ENCODE measurements at places on chromosomes 1 and 21. TPM values are rescaled to one million over a fixed set of nuclear protein-coding genes. Genes with fewer than 3 reads are reported as not detected.
A peak's percentile ranks its signal among the peaks of the same experiment; 100 is the strongest.

The NPR1 gene
- total RNA-seq, result 187 TPM

The WNT2B gene
- 4.8 TPM for total RNA-seq

DNA sequence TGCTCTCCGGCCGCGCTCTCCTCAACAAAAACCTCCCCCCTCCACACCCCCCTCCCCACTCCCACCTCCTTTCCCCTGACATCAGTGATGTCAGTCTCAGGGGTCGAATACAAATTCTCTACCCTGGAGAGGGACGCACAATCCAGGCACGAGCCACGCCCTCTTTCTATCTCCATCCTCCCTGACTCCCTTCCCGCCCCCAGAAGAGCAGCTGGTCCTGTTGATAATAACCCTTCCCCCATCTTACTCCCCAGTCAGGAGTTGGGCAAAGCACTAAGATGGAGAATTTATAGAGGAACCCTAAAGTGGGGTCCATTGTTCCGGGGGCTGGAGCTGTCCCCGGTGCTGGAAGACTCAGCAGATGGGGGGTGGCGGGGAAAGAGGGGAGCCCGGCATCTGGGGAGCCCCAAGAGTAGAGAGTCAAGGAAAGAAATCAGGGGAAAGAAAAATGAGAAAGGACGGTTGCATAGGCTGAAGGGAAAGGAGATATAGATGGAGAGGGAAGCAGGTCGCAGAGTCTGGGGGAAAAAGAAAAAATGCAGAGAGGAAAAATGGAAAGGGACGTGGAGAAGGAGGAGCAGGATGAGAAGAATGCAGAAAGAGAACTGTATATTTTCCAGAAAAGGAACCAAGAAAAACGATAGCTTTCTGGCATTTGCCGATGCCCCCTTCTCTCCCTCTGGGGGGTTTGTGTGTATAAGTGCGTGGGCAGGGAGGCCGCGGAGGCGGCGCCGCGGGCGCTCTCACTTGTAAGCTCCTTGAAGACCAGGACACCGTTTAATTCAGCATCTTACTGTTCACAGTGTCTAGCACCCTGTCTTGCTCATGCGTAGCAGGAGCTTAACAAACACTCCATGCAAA, at the start of gene CELF3:
Gene CELF3 (minus strand): TSS at position 33 of the 861 bp plus-strand sequence. CDS start 783 bp downstream, outside the sequence.
- H3K27me3 ChIP-seq, result peaks cover 13% of the 10 kb centered on the region
- H3K27ac ChIP-seq, result no peak within 1 kb of the TSS
- DNase-seq, result no peak
- H3K36me3 ChIP-seq, result no peaks in the 10 kb centered on the region

DNA sequence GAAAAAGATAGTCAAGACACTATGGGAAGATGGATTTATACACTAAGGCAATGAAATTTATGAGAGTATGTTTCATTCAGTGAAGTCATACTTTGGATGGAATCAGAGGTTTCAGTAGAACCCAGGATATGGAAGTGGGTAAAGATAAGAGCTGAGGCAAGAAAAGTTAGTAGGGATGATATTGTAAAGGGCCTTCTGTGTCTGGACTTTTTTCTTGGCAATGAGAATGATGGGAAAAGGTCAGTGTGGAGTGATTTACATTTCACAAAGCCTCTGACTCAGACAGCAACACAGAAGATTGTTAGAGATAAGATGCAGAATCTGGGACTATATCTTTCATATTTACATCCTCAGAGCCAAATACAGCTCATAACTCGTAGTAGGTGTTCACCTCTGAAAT, 32.1 kb downstream of the SH3BGR start:
- DNase-seq, result no peak
- H3K4me1 ChIP-seq, result peaks cover 8% of the 10 kb centered on the region
- no peak overlapping the region for H3K27ac ChIP-seq
- no peaks in the 10 kb centered on the region for H3K27me3 ChIP-seq

- no peak for DNase-seq
- no peak overlapping the region for H3K4me3 ChIP-seq
- no peaks in the 10 kb centered on the region for H3K4me1 ChIP-seq
- no peak overlapping the region for H3K27ac ChIP-seq
- H3K27me3 ChIP-seq, result no peaks in the 10 kb centered on the region
- no peaks in the 10 kb centered on the region for H3K36me3 ChIP-seq
These were observed 76.9 kb upstream of the TNFSF18 start for GRCh38 chr1:173127369-173128307.

GRCh38 chr1:211344152-211344618, 17.6 kb downstream of the TRAF5 start:
- H3K4me3 ChIP-seq, result no peak overlapping the region
- H3K36me3 ChIP-seq, result no peaks in the 10 kb centered on the region
- DNase-seq, result no peak
- H3K27ac ChIP-seq, result no peak overlapping the region

The FAM151A gene
- total RNA-seq, result not detected

DNA sequence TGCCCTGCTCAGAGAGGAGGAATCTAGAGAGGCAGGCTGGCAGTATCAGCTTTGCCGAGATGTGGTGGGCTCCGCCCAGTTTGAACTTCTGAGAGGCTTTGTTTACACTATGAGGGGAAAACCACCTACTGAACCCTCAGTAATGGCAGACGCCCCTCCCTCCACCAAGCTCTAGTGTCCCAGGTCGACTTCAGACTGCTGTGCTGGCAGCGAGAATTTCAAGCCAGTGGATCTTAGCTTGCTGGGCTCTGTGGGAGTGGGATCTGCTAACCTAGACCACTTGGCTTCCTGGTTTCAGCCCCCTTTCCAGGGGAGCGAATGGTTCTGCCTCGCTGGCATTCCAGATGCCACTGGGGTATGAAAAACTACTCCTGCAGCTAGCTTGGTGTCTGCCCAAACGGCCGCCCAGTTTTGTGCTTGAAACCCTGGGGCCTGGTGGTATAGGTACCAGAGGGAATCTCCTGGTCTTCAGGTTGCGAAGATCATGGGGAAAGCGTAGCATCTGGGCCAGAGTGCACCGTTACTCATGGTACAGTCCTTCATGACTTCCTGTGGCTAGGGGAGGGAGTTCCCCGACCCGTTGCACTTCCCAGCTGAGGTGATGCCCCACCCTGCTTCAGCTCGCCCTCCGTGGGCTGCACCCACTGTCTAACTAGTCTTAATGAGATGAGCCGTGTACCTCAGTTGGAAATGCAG, 43.6 kb downstream of the C21orf91 start:
- no peaks in the 10 kb centered on the region for H3K4me1 ChIP-seq
- H3K4me3 ChIP-seq, result no peak overlapping the region
- no peak for DNase-seq
- H3K36me3 ChIP-seq, result no peaks in the 10 kb centered on the region
- no peak overlapping the region for H3K27ac ChIP-seq
- no peaks in the 10 kb centered on the region for H3K27me3 ChIP-seq

The TCHHL1 gene
- not detected for total RNA-seq

GRCh38 chr1:203643213-203644045, 16.8 kb downstream of the ATP2B4 start:
- DNase-seq, result no peak
- H3K4me3 ChIP-seq, result no peak overlapping the region
- peaks cover 8% of the 10 kb centered on the region for H3K4me1 ChIP-seq
- H3K27ac ChIP-seq, result peak overlapping the region; percentile 84
- no peaks in the 10 kb centered on the region for H3K36me3 ChIP-seq

GRCh38 chr1:201275253-201275666, 8.0 kb upstream of the PKP1 start:
- H3K27me3 ChIP-seq, result no peaks in the 10 kb centered on the region
- no peak overlapping the region for H3K4me3 ChIP-seq
- H3K4me1 ChIP-seq, result no peaks in the 10 kb centered on the region
- no peak overlapping the region for H3K27ac ChIP-seq

The IFFO2 gene
- 131 TPM for total RNA-seq

GRCh38 chr1:61853583-61853982, 111.3 kb downstream of the PATJ start:
- H3K4me1 ChIP-seq, result peaks cover 10% of the 10 kb centered on the region
- H3K27me3 ChIP-seq, result no peaks in the 10 kb centered on the region
- H3K27ac ChIP-seq, result no peak overlapping the region
- H3K36me3 ChIP-seq, result peaks cover 13% of the 10 kb centered on the region

- H3K4me1 ChIP-seq, result no peaks in the 10 kb centered on the region
- H3K27ac ChIP-seq, result no peak overlapping the region
- DNase-seq, result no peak
- no peaks in the 10 kb centered on the region for H3K36me3 ChIP-seq
- H3K4me3 ChIP-seq, result no peak overlapping the region
- H3K27me3 ChIP-seq, result no peaks in the 10 kb centered on the region
These were observed 45.4 kb upstream of the IGSF21 start for GRCh38 chr1:18062185-18062584.

GRCh38 chr1:4655674-4656532, 1.5 kb downstream of the AJAP1 start:
- H3K4me1 ChIP-seq, result no peaks in the 10 kb centered on the region
- no peak for DNase-seq
- no peak overlapping the region for H3K27ac ChIP-seq

DNA sequence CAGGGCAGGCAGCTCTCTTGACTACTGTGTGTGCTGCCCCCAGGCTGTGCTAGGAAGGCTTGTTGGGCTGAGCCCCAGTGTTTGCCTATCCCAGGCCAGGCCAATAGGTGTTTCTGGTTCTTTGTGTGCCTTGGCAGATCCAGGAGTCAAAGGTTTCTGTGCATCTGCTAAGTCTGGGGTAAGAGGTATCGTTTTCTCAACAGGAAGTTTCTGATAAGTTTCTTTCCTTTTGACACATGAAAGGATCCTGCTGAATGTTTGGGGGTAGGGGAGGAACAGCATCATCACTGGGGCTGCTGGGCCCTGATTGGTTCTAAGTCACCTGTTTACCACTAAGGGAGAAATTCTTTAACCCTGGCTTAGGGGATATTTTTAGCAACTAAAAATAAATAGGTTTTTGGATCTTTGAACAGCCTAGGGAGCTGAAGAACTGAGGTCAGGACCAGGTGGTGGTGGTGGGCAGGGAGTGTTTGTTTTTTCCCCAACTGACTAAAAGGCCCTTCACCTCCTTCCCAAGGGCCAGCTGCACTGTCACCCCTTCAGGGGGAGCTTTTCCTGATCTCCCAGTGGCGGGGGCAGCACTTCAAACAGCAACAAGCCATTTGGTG, 85.1 kb downstream of the KCNN3 start:
- no peaks in the 10 kb centered on the region for H3K36me3 ChIP-seq
- DNase-seq, result no peak
- no peak overlapping the region for H3K27ac ChIP-seq

The SAMD13 gene
- not detected for total RNA-seq

DNA sequence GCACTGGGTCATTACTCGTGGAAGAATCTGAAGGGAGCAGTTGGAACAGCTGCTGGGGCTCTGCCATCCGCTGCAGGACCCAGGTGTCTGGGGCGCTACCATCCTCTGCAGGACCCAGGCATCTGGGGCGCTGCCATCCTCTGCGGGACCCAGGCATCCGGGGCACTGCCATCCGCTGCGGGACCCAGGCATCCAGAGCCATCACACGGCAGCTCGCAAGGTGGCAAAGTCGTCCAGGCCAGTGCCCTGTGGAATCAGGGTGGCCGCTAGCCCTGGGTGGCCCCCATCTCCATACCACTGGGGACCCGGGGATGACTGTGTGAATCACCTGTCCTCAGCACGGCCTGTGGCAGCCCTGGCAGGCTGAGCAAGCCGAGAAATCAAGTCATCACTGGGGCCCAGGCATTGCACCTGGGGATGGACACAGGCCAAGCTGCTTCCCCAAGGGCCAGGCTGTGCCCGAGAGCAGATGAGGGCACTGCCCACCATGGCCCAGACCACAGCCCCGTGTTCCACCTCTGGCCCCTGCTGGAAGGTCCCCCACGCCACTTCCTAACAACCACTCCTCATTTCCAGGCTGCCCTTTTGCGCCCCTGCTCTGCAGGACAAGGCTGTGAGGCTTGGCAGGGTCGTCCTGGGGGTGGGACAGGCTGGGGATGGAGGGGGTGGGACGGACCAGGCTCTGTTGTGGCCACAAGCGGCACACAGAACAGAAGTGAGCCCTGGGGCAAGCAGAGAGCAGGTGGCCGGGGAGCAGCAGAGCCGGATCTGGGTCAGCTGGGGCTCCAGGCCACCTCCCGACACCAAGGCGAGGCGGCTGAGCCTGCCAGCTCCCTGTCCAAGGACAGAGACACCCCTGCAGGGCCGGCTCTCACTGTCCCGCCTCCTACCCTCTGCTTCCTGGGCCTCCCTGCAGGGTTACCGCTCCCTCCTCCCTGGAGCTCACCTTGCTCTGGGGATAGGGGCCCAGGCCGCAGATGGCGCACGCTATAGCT, 12.7 kb downstream of the GABRD start:
- H3K27me3 ChIP-seq, result no peaks in the 10 kb centered on the region
- DNase-seq, result no peak
- H3K4me1 ChIP-seq, result no peaks in the 10 kb centered on the region
- H3K4me3 ChIP-seq, result no peak overlapping the region
- H3K36me3 ChIP-seq, result no peaks in the 10 kb centered on the region

The CNR2 gene
- total RNA-seq, result not detected

GRCh38 chr1:185551008-185551407, 183.2 kb upstream of the HMCN1 start:
- DNase-seq, result peak; percentile 19
- H3K4me1 ChIP-seq, result no peaks in the 10 kb centered on the region

DNA sequence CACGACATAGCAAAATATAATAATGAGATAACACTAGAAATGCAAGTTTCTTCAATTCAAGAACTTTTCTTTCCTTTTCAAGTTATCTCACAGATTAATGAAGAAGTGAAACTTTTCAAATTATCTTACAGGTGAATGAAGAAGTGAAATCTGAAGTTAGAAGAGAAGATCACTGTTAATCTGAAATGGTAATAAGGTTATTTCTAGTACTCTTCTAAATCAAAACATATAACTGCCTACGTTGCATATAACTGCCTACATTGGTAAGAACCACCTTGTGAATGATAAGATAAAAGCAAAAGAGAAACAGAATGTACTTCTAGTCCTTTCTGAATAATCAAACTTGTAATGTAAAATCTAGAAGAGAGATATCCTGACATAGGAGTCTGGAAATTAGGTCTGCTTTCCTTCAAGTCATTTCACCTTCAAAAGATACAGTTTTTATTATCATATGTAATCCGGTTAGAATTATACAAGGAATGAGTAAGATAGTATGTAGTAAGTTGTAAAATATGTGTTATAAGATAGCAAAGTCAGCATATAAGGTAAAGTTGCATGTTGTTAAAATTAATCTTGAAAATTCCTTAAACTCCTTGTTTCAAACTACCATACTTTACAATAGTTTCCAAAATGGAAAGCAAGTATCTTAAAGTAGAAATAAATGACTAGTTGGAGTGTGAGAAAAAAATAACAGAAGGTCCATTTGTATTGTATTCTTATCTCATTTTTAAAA, 522.4 kb upstream of the ZRANB2 start:
- H3K4me3 ChIP-seq, result no peak overlapping the region
- no peak for DNase-seq

The ELF3 gene
- 0.96 TPM for total RNA-seq

The BATF3 gene
- total RNA-seq, result 18.4 TPM

The IGSF21 gene
- 2.4 TPM for total RNA-seq

GRCh38 chr1:218200979-218201378, 84.1 kb upstream of the RRP15 start:
- H3K4me1 ChIP-seq, result no peaks in the 10 kb centered on the region
- H3K4me3 ChIP-seq, result no peak overlapping the region
- no peak for DNase-seq
- no peak overlapping the region for H3K27ac ChIP-seq
- H3K36me3 ChIP-seq, result no peaks in the 10 kb centered on the region

GRCh38 chr1:226912587-226913176, 27.4 kb upstream of the COQ8A start:
- H3K4me1 ChIP-seq, result no peaks in the 10 kb centered on the region
- H3K36me3 ChIP-seq, result no peaks in the 10 kb centered on the region
- DNase-seq, result no peak
- no peaks in the 10 kb centered on the region for H3K27me3 ChIP-seq
- H3K4me3 ChIP-seq, result no peak overlapping the region
- no peak overlapping the region for H3K27ac ChIP-seq
